ENCODE measurements at places on chromosomes 13 and 19.
A peak's percentile ranks its signal among the peaks of the same experiment; 100 is the strongest.

- no peak for DNase-seq
These were observed 231.0 kb upstream of the IRS2 start for GRCh38 chr13:110017379-110017778.

GRCh38 chr13:97979051-97979450, 25.6 kb downstream of the IPO5 start:
- no peak for DNase-seq

DNA sequence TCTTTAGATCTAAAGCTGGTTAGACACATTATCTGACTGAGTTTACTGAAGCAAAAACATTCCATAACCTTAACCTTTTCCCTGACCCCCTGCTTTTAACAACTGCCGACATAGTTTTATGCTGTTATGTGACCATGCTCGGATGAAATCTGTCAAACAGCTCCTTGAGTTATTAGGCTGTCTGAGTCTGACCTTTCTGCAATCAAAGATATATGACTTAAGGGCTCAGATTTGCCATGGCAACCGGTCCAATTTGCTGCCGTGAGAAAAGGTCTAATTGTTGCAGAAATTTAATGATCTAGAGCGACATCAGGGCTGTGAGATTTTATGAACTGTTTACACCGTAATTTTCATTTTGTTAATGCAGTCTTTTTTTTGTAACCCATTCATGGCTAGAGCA, 61.8 kb downstream of the URI1 start:
- no peak for DNase-seq

GRCh38 chr19:47020132-47020805, 632 bp downstream of the NPAS1 start:
- no peak for DNase-seq

DNA sequence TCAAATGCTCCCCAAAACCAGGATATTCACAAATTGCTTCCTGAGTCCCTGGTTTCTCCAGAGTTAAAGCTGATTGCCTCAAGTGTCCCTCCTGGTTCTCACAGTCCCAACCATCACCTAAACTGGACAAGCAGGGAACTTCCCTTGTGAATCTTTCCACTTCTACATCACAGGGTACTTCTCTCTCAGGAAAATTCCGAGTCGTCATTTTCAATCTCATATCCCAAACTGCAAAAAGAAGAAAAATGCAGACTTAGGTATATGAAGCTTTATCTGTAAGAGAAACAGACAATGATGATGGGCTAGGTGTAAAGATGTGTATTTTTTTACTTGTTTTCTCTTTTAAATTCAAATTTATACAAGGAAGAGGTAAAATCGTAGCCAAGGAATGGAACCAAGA, 21.3 kb downstream of the ZNF329 start:
- DNase-seq = no peak

DNA sequence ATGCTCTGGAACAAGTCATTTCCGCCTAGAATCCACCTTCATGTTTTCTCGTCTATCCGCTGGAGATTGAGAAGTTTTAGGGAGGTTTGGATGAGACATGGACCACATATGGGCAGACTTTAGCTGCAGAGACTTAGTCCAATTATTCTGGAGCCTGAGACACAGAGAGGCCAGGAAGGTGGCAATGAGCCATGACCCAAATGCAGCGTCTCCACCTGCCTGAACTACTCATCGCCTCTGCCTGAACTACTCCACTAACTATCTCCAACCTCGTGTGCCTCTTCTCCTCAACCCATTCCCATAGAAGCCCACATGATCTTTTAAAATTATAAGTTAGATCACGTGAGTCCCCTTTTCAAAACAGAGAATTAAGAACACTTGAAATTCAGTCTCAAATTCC, 5.6 kb downstream of the PLEKHA4 start:
- no peak for DNase-seq

- DNase-seq = no peak
These were observed 2.2 kb downstream of the SPTBN4 start for GRCh38 chr19:40469011-40469410.

- no peak for DNase-seq
These were observed 81.0 kb downstream of the GPC6 start for GRCh38 chr13:93307651-93308050.

DNA sequence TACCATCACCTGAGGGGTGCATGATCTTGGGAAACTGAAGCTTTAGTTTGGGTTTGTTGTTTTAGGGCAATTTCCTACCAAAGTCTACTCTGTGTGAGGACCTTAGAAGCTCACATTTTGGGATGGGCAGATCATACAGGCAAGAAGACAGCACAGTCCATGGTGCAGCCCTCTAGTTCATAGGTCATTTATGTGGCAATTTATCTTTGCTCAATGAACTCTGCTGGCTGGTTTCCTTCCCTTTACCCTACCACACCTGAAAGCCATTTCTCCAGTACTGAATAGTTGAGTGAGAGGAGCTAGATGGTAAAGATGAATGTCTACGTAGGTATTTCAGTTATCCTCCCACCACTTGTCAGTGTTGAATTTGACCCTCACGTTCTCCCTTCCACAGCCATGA, 87.5 kb upstream of the KLF12 start:
- no peak for DNase-seq

GRCh38 chr13:37944081-37944868, 74.7 kb upstream of the TRPC4 start:
- DNase-seq = no peak

DNA sequence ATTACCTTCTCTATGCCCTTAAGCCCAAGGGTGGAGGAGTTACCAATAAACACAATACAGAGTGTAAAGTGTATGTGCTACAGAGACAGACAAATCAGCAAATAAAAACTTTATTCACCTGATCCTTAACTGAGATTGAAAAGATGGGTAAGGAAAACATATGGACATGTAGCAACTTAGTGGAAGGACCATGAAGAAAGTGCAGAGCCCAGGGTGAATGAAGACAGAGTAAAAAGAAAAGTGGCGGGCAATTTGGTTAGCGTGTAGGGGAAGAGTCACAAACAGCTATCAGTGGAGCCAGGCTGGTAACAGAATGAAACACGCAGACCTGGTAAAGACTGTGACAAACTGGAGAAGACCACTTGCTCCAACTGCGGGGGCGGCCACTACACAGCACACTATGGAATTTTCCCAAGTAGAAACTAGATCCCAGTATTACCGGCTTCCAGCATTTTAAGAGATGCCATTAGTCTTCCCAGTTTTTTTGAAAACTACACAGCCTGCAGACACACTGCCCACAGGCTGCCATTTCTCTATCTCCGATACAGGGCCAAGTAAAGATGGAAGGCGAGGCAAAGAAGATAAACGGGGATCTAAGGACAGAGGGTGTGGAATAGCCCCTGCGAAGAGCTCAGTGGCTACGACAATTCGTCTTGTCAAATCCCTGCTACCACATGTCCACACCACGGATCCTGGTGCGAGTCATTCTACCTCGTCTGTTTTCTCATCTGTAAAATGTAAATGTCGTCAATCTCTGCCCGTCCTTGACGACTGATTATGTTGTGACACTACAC, 1.2 kb downstream of the UQCRFS1 start:
- no peak for DNase-seq

DNA sequence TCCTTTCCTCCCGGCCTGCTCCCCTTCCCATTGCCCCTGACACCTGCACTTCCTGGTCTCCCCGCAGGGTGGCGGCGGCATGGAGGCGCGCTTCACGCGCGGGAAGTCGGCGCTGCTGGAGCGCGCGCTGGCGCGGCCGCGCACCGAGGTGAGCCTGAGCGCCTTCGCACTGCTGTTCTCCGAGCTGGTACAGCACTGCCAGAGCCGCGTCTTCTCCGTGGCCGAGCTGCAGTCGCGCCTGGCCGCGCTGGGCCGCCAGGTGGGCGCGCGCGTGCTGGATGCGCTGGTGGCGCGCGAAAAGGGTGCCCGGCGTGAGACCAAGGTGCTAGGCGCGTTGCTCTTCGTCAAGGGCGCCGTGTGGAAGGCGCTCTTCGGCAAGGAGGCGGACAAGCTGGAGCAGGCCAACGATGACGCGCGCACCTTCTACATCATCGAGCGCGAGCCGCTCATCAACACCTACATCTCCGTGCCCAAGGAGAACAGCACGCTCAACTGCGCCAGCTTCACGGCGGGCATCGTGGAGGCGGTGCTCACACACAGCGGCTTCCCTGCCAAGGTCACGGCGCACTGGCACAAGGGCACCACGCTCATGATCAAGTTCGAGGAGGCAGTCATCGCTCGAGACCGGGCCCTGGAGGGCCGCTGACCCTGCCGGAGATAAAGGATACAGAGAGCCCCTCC, 1.7 kb downstream of the TRAPPC5 start:
- DNase-seq = no peak

GRCh38 chr13:111967572-111968201, 99.3 kb upstream of the SOX1 start:
- no peak for DNase-seq

GRCh38 chr13:107192289-107192688, 624.4 kb upstream of the ARGLU1 start:
- no peak for DNase-seq

- no peak for DNase-seq
These were observed 2.6 kb downstream of the MRPL54 start for GRCh38 chr19:3765121-3765520.

GRCh38 chr19:1163934-1164683, 10.0 kb downstream of the SBNO2 start:
- DNase-seq = no peak

DNA sequence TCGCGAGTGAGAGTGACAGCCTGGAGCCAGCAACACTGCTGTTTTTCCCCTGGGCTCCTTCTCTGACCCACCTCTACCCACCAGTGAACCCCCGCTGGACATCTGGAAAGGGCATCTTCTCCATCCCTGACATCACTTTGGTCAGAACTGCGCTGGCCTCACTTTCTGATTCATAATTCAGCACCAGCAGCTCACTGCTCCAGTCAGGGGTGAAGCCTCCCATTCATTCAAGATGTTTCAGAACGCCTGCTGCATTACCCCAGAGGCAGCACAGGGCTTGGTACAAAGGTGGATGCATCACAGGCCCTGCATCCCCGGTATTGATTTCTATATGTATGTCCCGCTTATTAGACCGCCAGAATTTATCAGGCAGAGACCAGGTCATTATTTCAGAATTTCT, 182.8 kb upstream of the TSHZ3 start:
- no peak for DNase-seq

- DNase-seq = no peak
These were observed at the start of gene DZIP1 for GRCh38 chr13:95644601-95645052. TSS of gene DZIP1 (minus strand) at chr13:95644706. CDS start at chr13:95642029, 2,677 bp downstream.

GRCh38 chr13:101306773-101307172, 109.5 kb downstream of the NALCN start:
- no peak for DNase-seq

DNA sequence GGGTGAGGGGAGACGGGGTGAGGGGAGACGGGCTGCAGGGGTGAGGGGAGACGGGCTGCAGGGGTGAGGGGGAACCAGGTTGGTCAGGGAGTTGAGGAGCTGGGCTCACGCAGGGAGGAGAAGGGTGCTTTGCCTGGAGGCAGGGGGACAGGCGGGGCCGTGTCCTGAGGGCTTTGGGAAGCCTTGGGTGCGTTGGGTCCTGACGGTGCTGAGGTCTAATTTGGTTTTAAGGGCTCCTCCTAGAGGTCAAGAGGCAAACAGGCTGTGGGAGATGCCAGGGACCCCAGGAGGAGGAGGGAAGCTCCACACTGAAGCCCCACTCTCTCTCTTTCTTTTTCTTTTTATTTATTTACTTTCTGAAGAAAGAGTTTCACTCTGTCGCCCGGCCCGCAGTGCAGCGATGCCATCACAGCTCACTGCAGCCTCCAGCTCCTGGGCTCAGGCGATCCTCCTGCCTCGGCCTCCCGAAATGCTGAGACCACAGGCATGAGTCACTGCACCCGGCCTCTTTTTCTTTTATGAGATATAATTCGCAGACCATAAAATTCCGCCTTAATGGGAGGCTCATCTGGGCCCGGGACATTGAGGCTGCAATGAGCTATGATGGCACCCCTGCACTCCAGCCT, 9.3 kb upstream of the MISP start:
- peak; percentile 25 for DNase-seq

- DNase-seq = no peak
These were observed 19.5 kb downstream of the WDFY2 start for GRCh38 chr13:51603716-51604115.

DNA sequence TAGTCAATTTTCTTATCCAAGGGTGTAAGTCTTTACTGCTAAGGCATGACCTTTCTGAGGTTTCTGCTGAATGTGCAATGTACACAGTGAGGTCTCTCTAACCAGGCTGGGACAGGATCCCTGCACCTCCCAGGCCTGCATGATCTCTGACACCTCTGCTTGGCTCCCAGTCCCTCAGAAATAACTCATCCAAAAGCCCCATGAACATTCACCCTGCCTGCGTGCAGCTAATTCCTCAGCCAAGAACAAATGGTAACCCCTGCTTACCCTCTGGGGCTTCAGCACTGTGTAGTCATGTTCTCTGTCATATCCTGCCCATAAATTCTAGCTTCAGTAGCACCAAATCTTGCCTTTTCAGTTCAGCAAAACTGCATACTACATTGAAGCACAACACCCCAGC, 1146.3 kb upstream of the MIR17HG start:
- DNase-seq = no peak

DNA sequence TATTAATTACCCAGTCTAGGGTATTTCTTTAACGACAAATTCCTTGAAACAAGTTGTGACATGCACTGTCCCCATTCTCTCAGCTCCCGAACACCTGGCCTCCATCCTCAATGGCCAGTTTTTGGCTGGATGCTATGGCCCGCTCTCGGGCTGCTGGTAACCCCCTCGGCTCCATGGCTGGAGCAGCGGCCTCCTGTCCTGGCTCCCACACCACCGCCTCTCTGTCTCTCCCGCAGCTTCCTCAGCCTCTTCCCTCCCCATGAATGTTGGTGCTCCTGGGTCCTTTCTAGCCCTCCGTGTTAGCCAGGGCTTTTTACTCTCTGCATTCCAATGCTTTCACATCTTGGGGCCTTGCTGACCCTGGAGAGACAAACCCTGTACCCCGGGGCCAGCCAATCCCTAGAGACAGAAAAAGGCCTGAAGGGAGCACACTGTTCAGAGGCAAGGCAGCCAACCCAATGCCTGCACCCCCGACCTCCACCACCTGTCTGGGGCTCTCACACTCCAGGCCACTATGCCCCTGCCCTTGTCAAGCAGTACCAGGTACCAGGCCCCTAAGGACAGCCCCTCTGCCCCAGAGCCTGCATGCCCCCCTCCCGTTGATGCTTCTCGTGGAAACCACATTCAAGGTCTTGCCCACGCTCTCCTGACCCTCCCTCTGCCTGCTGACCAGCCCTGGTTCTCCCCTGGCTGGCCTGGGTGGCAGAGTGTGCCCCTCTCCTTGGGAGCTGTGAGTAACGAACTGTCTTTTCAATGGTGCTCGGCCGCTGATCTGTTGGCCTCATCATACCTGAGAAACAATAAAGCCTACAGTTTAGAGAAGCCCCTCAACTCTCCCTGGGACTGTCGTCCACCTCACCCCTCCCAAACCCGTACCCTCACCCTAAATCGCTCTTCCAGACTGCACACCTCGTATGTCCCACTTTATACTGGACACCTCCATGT, 86.9 kb upstream of the GPR183 start:
- no peak for DNase-seq

GRCh38 chr19:16144216-16144581, 714 bp downstream of the HSH2D start:
- no peak for DNase-seq

- DNase-seq = no peak
These were observed 18.6 kb upstream of the LMTK3 start for GRCh38 chr19:48530066-48530720.
